ENCODE measurements at places on chromosomes 1 and 21.

DNA sequence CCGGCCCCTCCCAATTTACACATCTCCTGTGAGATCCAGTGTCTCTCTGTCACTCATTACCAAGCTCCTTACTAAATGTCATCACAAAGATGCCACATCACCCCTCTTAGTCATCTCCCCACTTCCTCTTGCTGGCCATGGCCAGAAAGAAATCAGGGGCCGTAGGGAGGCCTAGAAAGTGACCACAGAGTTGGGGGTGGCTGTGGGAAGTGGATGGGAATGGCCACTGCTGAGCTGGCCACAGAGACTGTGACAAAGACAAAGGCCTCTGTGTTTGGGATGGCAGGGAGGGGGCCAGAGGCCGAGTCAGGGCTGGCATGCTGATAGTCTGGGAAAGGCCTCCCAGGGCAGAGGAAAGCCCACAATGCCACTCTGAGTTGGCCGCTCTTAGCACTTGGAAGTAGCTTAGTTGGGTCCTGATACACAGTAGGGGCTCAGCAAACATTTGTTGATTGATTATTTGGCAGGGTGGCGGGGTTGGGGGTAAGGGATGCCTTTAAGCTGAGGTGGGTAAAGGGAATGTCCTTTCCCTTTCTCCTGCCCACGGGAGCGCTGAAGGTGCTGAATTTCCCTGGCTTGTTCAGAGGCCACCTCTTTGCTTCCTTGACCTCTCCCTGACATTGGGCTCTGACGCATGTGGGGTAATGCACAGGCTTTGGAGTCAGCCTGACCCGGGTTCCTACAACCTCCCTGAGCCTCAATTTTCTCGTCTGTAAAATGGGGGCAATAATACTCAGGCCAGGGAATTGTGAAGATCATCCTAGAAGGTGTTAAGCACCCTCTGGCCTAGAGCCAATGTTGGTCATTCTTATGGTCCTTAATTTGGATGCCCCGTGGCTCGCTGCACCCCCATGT lies 13.2 kb downstream of the NAV1 start:
- DNase-seq: no peak

GRCh38 chr1:58500043-58500442 lies 46.5 kb downstream of the OMA1 start:
- DNase-seq: no peak

DNA sequence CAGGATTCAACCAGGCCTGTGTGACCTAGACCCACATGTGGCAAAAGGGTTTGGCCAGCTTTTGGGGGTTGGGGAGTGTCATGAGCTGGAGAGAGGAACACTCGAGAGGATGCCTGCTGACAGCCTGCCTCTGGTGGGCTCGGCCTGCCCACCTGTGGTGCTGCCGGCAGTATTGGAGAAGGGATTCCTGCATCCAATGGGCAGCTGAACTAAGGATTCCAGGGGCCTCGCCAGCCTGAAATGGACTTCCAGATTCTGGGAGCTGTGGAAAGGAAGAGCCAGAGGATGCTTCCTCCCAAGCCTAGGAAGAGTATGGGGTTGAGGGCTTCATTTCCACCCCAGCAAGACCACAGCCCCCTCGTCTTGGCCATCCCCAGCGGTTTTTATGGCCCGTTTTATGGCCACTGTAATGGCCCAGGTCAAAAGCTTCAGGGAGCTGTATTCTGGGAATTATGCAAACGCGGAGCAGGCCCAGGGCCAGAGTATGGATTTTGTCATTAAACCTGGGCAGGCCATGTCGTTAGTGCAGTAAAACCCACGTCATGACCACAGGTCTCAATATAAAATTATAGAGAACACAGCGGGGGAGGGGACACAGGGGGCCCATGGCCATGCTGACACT lies 63.6 kb downstream of the TMEM53 start:
- no peak for DNase-seq

DNA sequence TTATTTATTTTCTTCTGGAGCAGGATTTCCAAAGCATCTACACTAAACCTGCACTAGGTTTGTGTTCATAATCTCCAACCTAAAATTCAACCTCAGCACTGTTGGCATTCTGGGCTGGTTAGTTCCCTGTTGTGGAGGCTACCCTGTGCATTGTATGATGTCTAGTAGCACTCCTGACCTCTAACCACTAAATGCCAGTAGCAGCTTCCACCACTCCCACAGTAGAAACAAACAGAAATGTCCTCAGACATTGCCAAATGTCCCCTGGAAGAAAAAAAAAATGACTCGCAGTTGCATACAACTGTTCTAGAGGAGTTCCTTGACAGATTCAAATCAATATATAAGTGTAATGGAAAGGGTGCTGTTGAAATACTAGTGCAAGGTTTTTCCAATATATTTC lies 18.9 kb downstream of the GRIK1 start:
- DNase-seq: no peak

DNA sequence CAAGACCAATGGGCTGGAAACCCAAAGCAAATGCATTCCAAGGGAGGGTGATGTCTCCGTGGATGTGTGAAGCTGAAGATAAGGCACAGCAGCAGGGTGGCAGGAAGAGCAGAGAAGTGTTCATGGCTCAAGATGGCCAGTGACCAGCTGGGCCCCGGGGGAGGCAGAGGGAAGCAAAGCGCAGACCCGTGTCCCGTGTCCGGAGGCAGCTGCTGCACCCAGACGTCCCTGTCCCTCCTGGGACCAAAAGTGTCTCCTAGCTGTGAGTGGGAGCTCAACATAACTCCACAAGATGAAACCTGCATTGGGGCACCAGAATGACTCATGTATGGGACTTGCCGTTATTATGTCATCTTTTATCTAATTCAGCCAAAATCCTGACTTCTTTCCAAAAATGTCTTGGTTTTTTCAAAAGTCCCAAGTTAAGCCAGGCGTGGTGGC lies 118.2 kb downstream of the RIPK4 start:
- DNase-seq: no peak

DNA sequence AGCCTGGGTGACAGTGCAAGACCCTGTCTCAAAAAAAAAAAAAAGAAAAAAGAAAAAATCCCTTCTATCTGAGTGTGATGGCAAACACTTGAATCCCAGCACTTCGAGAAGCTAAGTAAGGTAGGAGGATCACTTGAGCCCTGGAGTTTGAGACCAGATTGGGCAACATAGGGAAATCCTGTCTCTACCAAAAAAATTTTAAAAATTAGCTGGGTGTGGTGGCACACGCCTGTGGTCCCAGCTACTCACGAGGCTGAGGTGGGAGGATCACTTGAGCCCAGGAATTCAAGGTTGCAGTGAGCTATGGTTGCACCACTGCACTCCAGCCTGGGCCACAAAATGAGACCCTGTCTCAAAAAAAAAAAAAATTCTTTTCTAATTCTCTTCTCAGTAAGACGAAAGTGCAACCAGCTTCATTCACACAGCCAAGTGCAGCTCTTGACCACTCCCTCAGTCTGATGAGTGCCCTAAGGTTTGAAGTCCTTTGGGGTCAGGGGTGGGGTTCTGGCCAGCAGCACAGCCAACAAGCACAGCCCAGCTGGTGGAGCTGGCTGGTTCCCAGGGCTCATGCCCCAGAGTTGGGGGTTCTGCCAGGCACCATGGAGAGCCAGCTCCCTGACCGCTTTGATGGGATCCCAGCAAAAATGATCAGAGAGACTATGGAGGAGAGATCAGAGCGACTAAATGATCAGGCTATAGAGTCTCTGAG lies 8.0 kb downstream of the SLC2A5 start:
- no peak for DNase-seq

DNA sequence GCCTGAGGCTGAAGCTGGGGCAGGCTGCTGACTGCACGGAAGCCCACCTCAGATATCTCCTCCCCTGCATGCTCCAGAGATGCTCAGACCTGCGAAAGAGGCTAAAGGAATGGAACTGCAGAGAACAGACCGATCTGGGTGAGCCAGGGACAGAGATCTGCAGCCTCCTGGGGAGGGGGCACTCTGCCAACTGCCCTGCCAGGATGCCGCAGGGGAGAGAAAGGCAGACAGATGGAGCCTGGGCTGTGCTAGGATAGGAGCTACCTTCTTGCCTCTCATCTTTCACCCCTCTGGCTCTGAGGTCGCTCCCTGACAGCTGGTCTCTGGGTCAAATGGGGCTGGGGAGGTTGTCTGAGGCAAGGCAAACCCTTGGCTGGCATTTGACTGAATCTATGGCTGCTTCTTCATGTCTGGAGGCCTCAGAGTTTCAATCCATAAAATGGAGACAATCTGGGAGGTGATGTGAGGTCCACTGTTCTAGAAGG lies 238.2 kb downstream of the GRIK3 start:
- DNase-seq: no peak

GRCh38 chr1:2212532-2213491 lies 15.3 kb upstream of the SKI start:
- no peak for DNase-seq

DNA sequence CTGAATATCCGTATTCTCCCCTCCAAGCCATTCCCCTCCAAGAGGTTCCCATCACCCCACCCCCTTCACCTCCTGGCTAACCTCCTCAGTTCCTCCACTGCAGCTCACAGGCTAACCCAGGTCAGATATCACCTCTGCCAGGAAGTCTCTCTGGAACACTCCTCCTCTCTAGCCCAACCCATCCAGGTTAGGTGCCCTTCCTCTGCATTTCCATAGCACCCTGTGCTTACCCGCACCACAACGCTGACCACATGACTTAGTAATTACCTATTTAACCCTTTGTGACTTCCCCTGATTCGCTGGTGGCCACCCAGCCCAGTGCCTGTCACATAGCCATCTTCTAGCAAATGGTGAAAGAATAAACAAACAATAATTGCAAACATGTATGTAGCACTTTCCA lies 49.5 kb upstream of the IFFO2 start:
- DNase-seq: no peak

GRCh38 chr1:32898056-32898455 lies 3.1 kb downstream of the TMEM54 start:
- DNase-seq: no peak

- DNase-seq: no peak
Observed at GRCh38 chr1:211829343-211830054, 1.1 kb downstream of the LPGAT1 start.

DNA sequence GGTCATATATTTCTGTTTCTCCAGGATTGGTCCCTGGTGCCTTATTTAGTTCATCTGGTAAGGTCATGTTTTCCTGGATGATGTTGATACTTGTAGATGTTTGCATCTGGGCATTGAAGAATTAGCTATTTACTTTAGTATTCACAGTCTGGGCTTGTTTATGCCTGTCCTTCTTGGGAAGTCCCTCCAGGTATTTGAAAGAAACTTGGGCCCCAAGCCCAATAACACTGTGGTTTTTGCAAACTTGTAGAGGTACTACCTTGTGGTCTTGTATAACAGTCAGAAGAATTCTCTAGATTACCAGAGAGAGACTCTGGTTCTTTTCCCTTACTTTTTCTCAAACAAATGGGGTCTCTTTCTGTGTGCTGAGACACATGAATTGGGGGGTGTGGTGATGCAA lies 251.4 kb upstream of the B3GALT2 start:
- no peak for DNase-seq

DNA sequence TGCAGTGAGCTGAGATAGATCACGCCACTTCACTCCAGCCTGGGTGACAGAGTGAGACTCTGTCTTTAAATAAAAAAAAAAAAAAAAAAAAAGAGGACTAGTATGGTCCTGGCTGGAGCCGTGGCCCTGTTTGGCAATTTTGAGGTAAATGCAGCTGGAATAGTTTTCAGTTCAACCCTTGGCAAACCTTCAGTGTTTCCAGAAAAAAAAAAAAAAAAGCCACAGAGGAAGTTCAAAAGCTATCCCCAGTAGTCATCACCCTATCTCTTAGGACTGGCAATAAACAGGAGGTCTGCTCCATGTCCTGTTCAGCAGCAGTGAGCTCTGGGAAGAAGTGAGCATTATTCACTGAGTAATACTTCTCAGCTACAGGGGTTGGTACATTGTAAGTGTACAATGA lies 56.8 kb upstream of the ERRFI1 start:
- no peak for DNase-seq

DNA sequence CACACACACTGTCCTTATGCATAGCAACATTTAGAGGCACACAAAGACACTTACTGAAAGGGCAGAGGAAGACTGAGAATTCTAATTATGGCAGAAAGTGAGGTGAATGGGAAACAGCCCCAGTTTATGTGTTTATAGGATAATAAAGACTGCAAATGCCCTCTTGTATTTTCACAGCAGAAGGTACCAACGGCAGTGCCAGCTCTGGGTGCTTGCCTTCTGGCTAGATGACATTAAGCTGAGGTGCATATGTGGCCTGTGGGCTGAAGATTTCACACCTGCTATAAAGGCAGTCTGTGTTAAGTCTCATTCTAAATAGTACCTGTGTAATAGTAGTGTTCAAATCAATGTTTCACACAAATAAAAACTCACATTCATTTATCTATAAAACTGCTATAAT lies 347.2 kb upstream of the ZRANB2 start:
- DNase-seq: no peak

DNA sequence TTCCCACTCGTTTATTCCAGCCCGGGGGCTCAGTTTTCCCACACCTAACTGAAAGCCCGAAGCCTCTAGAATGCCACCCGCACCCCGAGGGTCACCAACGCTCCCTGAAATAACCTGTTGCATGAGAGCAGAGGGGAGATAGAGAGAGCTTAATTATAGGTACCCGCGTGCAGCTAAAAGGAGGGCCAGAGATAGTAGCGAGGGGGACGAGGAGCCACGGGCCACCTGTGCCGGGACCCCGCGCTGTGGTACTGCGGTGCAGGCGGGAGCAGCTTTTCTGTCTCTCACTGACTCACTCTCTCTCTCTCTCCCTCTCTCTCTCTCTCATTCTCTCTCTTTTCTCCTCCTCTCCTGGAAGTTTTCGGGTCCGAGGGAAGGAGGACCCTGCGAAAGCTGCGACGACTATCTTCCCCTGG lies 716 bp downstream of the OLIG2 start:
- no peak for DNase-seq

GRCh38 chr1:62688687-62689085 lies 500 bp upstream of the DOCK7 start:
- no peak for DNase-seq

- peak; percentile 57 for DNase-seq
Observed at GRCh38 chr1:2233997-2234761, 6.1 kb downstream of the SKI start.

GRCh38 chr1:33986390-33987095 lies 122.7 kb downstream of the HMGB4 start:
- no peak for DNase-seq

DNA sequence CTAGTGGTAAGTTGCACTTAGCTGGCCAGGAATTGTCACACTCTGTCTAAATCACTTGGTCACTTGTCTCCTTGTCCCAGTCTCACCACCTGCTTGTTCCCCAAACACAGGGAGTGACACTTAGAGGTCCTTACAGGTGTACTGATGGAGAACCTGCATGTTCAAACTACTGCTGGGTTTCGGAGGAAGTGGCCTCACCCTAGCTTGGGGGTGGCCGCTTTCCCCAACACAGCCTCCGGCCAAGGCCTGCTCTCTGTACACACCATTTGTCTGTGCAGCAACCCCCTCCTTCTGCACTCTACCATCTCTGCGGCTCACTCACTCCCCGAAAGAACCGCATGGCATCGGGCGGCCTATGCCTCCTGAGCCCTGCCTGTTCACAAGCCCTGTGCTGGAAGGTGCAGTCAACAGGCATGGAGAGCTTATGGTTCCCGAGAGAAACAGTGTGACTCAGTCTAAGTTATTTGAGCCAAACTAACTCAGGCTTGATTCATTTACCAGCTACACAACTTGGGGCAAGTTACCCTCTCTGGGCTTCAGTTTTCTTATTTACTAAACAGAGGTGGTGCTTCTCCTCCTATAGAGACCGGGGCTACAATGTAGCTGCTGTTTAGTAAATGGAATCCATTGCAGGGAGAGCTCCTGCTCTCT lies 10.5 kb upstream of the SPRR4 start:
- no peak for DNase-seq

GRCh38 chr1:202017749-202018467 lies 7.5 kb downstream of the ELF3 start:
- DNase-seq: no peak
